ENCODE measurements at places on chromosomes 13 and 19.

- no peak for DNase-seq
Measured at GRCh38 chr13:97002581-97002980, 8.3 kb upstream of the OXGR1 start.

DNA sequence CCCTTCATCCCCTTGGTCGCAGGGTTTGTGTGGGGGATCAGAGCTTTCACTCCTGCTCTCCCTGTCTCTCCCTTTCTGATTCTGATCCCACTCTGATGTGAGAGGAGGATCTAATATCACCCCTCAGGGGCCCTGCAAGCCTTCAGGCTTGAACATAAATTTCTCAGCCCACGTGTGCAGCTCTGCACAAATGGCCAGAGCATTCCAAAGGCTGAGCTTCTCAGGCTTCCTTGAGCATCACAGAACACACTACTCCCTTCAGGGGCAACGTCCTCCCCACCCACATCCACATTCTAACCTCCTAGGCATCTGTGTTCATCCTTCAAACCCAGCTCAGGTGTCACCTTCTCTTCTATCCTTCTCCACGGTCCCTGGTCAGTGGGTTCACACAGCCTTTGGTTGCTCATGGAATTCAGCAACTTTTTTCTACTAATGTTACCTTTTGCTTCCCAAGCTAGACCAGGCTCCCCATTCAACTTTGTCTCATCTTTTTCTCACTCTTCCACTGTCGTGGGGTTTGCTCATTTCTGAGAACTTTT lies 24.4 kb upstream of the DOCK9 start:
- no peak for DNase-seq

GRCh38 chr13:75660694-75661093 lies 24.6 kb downstream of the LMO7 start:
- DNase-seq: no peak

DNA sequence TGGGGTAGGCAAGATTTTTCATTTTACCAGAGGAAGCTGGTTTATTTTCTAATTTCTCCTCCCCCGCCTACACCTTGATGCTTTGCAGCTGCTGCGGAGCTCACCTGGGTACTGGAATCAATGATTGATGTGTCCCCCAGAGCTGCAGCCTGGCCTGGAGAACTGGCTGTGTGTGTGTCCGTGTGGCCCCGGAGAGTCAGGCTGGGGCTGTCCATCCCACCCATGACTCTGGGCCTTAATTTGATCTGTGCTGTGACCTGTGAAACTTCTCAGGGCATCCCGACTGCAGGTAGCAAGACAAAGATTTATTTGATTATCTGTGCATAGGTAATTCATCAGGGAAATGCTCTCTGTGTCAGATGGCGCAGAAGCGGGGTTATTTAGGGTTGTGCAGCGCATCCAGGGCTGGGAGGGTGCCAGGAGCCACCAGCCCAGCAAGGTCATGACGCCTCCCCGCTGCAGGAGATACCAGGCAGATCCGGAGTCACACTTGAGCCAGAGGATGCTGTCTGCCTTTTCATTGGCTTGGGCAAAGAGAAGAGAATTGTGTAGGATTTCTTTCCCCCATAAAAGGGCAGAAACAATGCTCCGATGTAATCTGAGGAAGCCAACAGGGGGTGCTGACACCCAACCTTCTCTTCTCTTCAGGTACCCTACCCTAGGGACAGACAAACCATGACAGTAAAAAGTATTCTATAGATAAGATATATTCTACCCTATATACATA lies 346.6 kb downstream of the TSHZ3 start:
- DNase-seq: no peak

DNA sequence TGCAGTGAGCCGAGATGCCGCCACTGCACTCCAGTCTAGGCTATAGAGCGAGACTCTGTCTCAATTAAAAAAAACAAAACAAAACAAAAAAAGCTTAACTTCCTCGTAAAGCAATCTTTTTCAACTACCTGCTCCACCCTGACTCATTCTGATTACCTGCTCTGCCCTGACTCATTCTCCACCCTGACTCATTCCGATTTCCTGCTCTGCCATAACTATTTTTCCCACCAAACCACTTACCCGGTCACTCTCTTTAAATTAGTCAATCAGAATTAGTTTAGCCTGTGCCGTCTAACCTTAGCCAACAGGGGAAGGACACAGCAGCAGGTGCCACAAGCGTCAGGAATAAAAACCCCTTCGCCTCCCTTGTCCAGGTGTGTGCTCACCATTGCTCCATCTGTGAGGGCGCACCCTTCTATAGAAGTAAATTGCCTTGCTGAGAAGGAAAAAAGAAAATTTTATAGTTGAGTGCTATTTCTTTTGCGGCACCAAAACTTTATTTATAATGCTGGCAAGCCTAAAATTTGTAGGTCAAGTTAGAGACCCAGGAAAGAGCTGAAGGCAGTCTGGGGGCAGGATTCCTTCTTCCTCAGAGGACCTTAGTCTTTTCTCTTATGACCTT lies 1.7 kb upstream of the IFT88 start:
- no peak for DNase-seq

- no peak for DNase-seq
Measured at GRCh38 chr13:94859811-94860210, 147.5 kb upstream of the SOX21 start.

DNA sequence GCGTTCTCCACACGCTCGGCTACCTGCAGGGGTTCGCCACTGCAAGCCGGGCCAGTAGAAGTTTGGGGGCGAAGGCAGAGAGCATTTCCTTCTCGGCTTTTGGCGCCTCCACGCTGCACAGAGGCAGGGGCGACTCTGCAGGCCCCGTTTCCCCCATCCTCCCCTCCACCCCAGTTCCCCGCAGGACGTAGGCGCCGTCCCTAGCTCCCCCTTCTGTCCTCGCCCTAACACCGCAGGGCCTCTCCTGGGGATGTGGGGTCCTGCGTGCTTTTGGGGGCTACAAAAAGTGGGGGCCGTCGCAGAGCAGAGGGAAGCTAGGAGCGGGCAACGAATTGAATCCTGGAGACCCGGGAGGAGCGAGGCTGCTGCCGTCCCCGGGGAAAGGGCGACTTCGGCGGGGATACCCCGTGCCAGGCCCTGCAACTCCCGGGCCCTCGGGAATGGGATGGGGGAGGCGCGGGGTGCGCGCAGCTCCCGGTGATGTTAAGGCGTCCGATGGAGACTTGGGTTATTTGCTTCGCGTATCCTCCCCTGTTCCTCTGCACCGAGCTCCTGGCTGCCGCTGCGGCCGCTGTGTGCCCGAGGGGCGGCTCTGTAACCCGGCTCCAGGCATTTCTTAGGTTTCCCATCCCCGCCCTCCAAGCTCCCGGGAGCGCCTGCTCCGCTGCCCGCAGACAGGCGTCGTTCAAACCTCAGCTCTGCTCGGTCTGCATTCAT lies 255.9 kb upstream of the SOX21 start:
- no peak for DNase-seq

GRCh38 chr19:43594710-43595604 lies 977 bp downstream of the IRGQ start:
- peak; percentile 38 for DNase-seq

GRCh38 chr13:28392428-28392827 lies 102.5 kb downstream of the FLT1 start:
- DNase-seq: no peak

GRCh38 chr13:94395860-94396259 lies 83.6 kb downstream of the DCT start:
- DNase-seq: no peak

GRCh38 chr19:20925481-20925880 lies 2.4 kb downstream of the ZNF85 start:
- no peak for DNase-seq

GRCh38 chr19:1767464-1767933 lies 14.2 kb downstream of the ONECUT3 start:
- DNase-seq: no peak

- no peak for DNase-seq
Measured at GRCh38 chr13:70391678-70392077, 283.4 kb upstream of the KLHL1 start.

- no peak for DNase-seq
Measured at GRCh38 chr13:48156466-48156865, 61.6 kb upstream of the MED4 start.

GRCh38 chr13:73088332-73088935 lies 29.6 kb downstream of the KLF5 start:
- no peak for DNase-seq

- no peak for DNase-seq
Measured at GRCh38 chr19:56189785-56190184, 7.8 kb downstream of the ZSCAN5B start.

DNA sequence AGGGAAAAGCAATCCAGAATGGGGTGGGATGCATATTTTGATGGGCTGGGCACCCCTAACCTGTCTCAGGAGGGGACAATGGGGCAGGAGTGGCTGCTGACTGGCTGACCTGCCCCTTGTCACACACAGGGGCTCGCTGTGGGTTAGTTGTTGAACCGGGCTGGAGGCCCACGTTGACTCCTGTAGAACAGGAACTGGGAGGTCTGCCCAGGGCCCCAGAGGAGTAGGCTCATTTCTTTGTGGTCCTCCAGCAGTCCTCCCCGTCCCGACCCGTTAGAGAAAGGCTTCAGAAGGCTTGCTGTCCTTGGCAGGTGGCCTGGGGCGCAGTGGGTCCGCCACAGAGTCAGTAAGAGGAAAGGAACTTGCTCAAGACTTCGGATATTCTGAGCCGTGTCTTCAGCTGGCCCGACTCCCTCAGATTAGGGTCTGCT lies 70.1 kb downstream of the COL4A1 start:
- no peak for DNase-seq

GRCh38 chr19:51480590-51480989 lies 2.3 kb downstream of the CEACAM18 start:
- DNase-seq: no peak

DNA sequence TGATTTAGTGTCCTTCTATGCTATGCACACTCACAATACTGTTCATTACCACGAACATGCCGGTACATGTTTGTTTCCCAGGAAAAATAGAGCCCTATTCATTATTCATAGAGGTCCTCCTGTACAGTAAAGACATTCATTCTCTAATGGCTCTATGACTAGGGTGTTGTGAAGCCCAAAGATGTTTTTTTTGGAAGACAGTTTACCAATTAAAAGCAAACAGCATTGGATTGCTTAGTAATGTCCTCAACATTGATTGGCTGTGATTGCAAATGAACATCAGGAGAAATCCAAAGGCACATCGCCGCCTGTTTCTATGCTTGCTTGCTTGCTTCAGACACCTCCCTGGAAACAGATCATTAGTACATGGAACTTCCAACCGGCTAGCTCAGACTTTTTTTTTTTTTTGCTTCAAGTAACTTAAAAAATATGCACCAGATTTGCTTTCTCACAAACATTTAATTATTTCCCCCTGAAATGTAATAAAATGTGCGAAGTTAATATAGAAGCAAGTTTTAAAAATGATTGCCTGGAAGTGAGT lies 8.8 kb upstream of the GPC6 start:
- no peak for DNase-seq

DNA sequence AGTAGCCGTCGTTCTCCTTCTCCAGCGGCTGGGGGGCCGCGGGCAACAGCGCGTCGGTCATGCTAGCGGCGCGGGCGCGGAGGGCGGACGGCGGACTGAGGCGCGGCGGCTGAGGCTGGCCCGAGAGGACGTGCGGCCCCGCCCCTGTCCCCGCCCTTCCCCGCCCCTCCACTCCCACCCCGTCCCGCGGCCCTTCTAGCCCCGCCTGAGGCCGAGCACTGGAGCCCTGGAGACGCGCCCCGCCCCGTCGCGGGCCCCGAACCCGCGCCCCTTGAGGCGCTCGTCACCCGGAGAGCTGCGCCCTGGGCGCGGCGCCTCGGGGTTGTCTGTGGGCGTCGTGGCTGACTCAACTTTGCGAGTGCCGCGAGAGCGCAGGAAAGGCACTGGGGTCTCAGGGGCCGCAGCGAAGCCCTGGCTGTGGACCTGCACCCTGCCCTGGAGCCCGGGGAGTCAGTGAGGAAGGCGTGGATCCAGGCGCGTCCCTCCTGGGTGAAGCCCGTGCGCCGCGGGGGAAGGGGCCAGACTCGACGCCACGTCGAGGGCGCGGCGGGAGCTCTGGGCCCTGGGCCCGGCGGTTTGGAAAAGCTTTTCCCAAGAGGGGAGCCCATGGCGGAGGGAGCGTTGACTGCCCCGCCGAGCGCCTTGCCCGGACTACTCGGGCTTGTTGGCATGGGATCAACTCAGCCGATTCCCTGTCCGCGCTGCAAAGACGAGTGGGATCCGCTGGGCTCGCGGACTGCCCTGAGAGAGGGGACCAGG lies at the start of gene RHPN2:
Gene RHPN2 (minus strand): TSS at position 97 of the 759 bp plus-strand sequence. CDS start 36 bp downstream, at position 61.
- peak; percentile 47 for DNase-seq

DNA sequence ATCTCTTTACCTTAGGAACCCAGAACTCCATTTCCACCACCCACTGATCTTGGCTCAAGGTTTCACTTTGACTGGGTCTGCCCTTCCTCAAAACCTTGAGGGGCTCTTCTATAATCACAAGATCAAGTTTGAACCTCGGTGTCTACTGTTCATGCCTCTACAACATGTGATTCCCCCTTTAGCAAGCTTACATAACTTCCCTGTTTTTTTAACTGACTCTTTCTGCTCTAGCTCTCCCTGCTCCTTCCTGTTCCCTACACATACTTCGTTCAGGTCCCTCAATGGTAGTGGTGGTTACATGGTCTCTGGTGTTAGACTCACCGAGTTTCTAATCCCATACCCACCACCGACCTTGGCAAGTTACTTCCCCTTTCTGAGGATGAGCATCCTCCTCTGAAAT lies 26.7 kb downstream of the CEACAM8 start:
- no peak for DNase-seq

DNA sequence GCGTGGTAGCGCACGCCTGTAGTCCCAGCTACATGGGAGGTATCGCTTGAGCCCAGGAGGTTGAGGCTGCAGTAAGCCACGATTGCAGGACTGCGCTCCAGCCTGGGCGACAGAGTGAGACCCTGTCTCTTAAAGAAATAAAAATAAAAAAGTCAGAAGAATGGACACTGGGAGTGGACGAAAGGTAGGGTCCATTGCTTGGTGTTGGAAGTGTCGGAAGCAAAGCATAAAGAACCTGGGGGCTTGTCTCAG lies 392 bp upstream of the ARHGAP33 start:
- DNase-seq: no peak

- DNase-seq: no peak
Measured at GRCh38 chr19:39864118-39864517, 17.9 kb upstream of the FBL start.

- DNase-seq: no peak
Measured at GRCh38 chr13:27921421-27921960, 1.7 kb downstream of the PDX1 start.

DNA sequence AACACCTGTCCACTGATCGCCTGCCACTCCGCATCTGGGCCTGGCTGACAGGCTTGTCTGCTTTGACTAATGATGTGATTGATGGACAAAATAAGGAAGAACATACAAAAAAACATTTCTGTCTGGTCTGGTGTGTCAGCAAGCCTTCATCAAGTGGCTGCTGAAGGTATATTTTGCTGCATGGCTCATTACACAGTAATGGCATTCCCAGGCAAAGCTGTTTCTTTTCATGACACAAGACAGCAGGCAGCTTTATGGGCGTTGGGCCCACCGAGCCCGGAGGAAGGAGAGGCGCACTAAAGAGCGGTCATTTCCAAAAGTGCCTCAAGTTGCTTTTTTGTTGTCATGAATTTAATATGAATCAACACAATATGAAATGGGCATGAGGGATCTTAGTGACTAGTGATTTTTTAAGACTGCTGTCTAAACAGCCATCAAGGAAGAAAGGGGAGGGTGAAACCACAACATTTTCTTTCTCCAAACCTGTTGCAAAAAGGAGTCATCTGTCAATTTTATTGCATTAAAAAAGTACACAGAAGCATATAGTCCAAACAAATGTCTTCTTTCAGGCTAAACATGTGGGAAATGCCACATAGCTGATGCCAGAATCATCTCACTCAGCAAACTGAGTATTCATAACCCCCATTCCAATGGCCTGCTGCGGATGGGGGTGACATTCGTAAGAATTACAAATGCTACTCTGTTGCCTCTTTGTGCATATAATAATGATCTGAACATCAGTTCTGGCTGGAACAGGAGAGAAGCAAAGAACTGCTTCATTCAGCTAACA lies 476.6 kb downstream of the ZNF536 start:
- DNase-seq: no peak
